Activated CD8-positive, alpha-beta memory T cell treated with anti-CD3 and anti-CD28 coated beads for 48 hours (primary cell): ENCODE measurements at places on chromosomes 6 and 20.

- DNase-seq = no peak
Measured at GRCh38 chr20:16261733-16262273, 311.4 kb downstream of the KIF16B start.

GRCh38 chr20:20201124-20201523, 148.8 kb downstream of the CFAP61 start:
- no peak for DNase-seq

DNA sequence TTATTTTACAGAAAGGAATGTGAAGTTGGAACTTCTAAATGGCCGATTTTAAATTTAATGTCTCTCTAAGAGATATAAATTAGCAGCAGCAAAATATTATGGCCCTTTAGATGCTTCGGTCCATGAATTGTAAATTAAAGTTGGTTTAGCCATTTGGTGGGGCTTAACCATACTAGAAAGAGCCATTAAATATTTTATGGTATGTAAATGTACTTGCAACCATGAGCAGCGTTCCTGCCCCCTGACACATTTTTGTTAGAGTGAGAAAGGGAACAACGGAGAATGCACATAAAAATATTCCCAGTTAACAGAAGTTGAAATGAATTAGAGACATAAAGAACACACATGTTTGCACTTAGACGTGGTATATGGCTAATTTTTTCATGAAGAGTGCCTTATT, 237.9 kb downstream of the MYLK4 start:
- no peak for DNase-seq

DNA sequence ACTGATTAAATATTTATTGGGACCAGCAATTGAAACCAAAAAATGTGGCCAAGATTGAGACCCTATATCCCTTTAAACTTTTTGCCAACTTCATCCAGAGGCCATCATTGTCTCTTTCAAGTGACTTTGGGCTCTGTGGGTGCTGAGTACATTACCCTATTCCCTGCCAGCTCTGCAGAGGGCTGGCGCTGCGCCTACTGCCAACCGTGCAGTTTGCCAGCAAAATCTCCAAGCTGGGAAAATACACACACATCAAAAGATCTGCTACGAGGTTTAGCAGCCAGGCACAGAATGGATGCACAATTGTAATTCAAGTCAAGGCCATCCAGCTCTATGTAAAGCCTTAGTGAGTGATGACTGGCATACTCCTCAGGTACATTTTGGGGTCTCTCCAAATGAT, 125.0 kb downstream of the CBLN4 start:
- no peak for DNase-seq

DNA sequence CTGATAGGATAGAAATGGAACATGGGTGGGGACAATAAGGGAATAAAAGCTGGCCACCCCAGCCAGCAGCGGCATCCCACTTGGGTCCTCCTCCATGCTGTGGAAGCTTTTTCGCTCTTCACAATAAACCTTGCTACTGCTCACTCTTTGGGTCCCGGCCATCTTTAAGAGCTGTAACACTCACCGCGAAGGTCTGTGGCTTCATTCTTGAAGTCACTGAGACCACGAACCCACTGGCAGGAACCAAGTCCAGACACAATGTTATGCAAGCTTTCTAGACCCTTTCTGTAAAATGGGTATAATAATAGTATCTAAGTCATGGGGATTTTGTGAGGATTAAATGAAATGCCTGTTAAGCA, 48.9 kb upstream of the EZR start:
- no peak for DNase-seq
